ENCODE measurements at places on chromosomes 4 and X. TPM values are rescaled to one million over a fixed set of nuclear protein-coding genes. Genes with fewer than 3 reads are reported as not detected.

The TRIM2 gene
- total RNA-seq = 47.2 TPM

The NPY5R gene
- total RNA-seq = 2.9 TPM

The ETDB gene
- total RNA-seq = not detected

The SHROOM2 gene
- total RNA-seq = 0.25 TPM

The CXXC4 gene
- not detected for total RNA-seq

The TAF7L gene
- 0.26 TPM for total RNA-seq

The NDST3 gene
- not detected for total RNA-seq

The NPY2R gene
- 117 TPM for total RNA-seq

The GALNT7 gene
- 34.6 TPM for total RNA-seq

The YY2 gene
- 1.6 TPM for total RNA-seq

The OGT gene
- total RNA-seq = 62.1 TPM

The APBB2 gene
- total RNA-seq = 31.8 TPM

The PLP1 gene
- total RNA-seq = not detected

The GC gene
- not detected for total RNA-seq
